ENCODE measurements at places on chromosomes 5 and 9.

GRCh38 chr9:16680975-16681651 lies 189.4 kb downstream of the BNC2 start:
- DNase-seq = no peak

DNA sequence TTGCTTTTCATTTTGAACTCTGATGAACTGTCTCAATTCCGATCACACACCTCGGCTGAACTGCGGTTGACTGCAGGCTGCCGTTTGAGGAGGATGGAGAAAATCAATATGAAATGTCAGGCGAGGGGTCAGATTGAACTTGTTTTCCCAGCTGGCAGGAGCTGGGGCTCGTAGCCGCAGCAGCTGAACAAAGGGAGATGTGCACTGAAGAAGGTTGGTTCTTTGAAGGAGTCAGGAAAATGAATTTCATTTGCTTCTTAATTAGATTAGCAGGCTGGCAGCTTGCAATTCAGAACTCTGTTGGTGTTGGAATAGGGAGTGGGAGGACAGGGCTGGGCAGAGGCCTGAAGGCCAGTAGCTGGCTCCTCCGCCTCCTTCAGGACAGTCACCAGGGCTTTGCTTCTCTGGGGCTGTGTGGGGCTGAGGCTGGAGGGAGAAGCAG lies 117.4 kb upstream of the GPR151 start:
- no peak for DNase-seq

DNA sequence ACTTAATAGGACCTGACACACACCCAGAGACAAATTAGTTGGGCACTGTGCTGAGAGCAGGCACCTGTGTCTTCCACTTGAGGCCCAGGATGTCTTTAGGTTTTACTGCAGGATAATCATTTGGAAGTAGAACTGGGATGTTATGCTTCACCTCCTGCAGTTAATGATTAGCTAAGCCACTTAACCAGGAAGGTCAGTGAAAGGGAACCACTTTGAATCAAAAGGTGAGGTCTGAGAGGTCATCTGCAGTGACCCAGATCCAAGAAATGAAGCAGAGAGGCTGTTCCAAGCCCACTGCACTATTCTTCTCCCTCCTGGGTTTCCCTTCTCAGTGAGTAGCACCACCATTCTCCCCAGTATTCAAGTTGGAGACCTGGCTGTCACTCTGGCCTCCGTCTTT lies 110.5 kb downstream of the SNX18 start:
- no peak for DNase-seq

- no peak for DNase-seq
These were observed 3.1 kb upstream of the IL6ST start for GRCh38 chr5:55997742-55998351.

DNA sequence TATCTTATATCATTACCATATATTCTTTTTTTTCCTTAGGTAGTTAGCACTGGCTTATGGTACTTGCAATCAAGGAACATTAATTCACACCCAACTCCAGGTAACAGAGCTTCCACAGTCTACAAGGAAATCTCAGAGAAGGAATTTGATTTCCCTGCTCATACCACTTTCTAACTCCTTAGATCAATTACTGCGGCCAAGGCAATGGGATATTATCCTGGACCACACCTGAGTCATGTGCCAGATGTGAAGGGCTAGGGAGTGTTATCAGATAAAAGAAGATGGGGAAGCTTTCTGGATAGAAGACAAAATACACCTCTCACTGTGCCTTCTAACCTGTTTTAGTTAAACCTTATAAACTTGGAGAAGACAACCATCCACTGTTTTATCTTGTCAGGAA lies 181.2 kb downstream of the CCDC192 start:
- DNase-seq = no peak

DNA sequence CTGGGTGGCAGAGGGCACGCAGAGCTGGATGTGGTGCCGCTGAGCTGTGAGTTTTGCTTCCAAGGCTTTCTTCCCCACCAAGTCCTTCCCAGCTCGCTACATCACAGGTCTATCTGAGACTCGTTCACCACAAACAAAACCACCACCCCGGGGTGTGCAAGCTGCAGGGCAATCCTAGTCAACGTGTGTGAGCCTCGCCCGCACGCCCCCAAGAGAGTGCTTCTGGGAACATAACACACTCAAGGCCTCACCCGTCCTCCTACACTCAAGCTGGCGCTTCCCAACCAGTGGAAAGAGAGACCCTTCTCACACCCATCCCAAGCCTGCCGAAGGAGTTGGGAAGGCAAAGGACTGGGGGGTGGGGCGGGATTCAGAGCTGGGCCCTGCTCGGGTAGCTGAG lies 10.6 kb downstream of the SNAPC4 start:
- no peak for DNase-seq

DNA sequence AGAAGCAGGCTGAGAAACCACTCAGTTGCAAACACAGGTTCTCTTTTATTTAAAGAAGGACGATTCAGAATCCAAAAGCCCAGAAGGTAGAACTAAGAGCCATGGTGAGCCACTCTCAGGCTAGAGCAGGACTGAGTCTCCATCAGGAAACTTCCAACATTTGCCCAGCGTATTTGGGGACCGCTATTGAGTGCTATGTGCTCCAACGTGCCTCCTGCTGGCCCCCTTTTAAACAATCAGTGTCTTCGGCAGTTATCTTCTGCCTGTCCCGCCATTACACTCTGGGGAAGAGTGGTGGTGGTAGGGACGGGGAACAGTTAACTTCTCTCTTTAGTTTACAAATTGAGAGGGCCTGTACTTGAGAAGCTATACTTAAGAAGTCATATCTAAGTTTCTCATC lies 78.1 kb downstream of the DENND1A start:
- no peak for DNase-seq

DNA sequence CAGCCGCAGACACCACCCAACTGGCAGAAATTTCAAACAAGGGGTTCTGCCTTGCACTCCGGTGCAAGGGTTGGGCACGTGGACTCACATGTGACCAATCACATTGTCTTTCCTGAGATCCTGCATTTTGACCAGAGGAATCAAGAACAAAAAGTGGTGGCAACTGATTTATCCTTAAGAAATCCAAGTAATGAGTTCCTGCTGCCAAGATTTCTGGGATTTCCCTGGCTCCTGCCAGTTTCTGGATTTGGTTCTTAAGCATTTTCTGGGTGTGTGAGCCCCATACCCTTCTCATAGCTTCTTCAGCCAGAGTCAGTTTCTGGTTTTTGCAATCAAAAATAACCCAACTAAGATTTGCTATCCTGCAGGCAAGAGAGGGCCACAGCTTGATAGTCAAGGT lies 17.4 kb upstream of the KCNIP1 start:
- DNase-seq = no peak

DNA sequence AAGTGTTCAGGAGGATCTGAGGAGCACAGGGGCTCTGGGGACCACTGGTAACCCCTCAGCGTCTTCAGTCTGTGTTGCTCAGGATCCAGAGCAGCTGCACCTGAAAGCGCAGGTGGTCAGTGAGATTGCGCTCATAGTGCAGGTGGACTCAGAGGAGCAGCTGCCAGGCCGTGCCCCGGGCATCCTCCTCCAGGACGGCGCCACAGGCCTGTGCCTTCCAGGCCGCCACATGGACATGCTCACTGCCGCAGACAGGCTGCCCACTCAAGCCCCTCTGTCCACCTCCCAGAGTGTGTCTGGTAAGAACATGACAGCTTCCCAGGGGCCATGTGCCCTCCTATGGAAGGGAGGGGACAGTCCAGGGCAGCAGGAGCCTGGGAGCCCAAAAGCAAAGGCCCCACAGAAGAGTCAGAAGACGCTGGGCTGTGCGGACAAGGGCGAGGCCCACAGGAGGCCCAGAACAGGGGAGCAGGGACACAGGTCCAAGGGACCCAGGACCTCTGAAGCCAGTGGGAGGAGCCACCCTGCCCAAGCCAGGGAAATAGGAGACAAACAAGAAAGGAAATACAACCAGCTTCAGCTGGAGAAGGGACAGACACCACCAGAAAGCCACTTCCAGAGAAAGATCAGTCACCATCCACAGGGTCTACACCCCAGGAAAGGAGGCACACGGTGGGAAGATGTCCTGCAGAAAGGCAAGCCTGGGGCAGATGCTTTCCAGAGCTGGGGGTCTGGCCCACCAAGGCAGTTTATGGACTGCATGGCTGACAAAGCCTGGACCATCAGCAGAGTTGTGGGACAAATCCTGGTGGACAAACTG lies 5.2 kb downstream of the SPATA31E1 start:
- no peak for DNase-seq

- DNase-seq = no peak
These were observed 245.2 kb upstream of the TARS1 start for GRCh38 chr5:33195431-33196165.
